Dermis microvascular lymphatic vessel endothelial cell (primary cell): ENCODE measurements at places on chromosomes 3 and 15.
A peak's percentile ranks its signal among the peaks of the same experiment; 100 is the strongest.

DNA sequence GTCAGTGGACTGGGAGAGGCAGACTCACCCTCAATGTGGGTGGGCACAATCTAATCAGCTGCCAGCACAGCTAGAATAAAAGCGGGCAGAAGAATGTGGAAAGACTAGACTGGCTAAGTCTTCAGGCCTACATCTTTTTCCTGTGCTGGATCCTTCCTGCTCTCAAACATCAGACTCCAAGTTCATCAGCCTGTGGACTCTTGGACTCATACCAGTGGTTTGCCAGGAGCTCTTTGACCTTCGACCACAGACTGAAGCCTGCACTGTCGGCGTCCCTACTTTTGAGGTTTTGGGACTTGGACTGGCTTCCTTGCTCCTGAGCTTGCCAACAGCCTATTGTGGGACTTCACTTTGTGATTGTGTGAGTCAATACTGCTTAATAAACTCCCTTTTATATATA is 68.0 kb downstream of the CNTN3 start:
- no peak for DNase-seq

GRCh38 chr3:39415983-39416382 is 9.5 kb downstream of the RPSA start:
- no peak for DNase-seq

GRCh38 chr15:98651036-98651481 is 2.7 kb downstream of the IGF1R start:
- peak; percentile 22 for DNase-seq

DNA sequence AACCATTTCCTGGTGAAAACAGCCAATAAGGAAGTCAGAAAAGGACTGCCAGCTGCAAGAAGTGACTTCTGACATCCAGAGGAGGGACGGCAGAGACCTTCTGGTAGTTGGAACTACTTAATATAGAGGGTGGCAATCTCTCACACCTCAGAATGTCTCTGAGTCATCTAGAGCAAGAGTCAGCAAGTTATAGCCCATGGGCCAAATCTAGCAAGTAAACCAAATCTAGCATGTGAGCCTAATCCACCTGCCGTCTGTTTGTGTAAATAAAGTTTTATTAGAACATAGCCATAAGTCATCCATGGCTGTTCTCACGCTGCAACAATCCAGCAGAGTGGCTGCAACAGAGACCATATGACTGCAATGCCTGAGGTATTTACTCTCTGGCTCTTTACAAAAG is 160.5 kb upstream of the NR2E3 start:
- DNase-seq: no peak

DNA sequence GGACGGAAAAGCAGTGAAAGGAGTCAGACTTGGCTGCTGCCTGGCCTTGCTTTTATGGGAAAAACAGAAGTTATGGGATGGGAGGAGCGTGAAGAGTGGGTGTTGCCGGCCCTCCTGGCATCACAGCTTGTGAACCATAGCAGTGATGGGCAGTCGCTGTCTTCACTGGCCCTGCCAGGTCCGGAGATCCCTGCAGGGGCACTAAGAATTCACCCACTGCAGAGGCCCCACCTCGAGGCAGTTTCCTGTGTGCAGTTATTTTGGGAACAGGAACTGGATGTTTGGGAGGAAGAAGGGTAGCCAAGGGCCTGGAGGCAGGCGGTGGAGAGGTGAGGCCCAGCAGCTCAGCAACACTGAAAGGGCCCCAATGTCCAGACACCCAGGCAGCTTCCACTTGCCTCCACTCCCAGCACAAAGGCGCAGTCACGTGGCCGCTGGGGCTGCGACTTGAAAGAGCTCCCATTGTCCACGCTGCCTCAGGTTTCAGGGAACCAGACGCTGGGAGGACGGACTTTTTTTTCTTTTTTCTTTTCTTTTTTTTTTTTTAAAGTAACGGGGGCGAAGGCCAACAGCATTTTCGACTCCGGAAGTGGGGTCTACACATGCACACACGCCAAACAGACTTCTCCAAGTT is 255.6 kb downstream of the ZNF621 start:
- no peak for DNase-seq

GRCh38 chr15:36356978-36357601 is 222.3 kb upstream of the CDIN1 start:
- no peak for DNase-seq

GRCh38 chr3:25476639-25477038 is 48.6 kb downstream of the RARB start:
- DNase-seq: no peak

- DNase-seq: peak; percentile 23
These were observed 17.6 kb upstream of the ALDH1L1 start for GRCh38 chr3:126197854-126198584.

- no peak for DNase-seq
These were observed 357.7 kb downstream of the OTOL1 start for GRCh38 chr3:161854232-161854771.
